Right atrium auricular region (tissue), 2 donors: ENCODE measurements at places on chromosomes 6 and 20. TPM values are rescaled to one million over a fixed set of nuclear protein-coding genes. Genes with fewer than 3 reads are reported as not detected.
A peak's percentile ranks its signal among the peaks of the same experiment; 100 is the strongest.

BANF2 gene
- not detected for total RNA-seq

HTR1E gene
- not detected for total RNA-seq

SNX5 gene
- 50.3 TPM for total RNA-seq

GRCh38 chr6:19159089-19159488 is 678.1 kb upstream of the ID4 start:
- no peak for DNase-seq

DNA sequence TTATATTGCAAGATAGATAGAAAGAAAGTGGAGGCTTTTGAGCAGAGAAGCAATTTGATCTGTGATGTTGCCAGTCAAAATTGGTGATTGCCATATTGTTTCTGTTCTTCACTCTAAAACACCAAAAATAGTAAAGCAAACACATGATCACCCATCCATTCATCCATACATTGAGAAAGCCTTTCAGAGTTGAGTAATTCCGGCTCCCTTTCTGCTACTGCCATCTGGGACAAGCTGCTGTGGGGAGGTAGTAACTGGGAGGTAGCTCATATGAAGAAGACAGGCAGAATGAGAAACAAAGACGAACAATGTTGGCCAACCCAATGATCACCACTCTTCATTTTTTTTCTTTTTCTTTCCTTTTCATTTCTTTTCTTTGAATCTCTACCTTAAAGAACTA is 51.1 kb upstream of the HBS1L start:
- DNase-seq = no peak

- no peak for DNase-seq
These were observed 111.5 kb downstream of the TIAM2 start for GRCh38 chr6:155106456-155107115.

SLC13A3 gene
- total RNA-seq = 0.37 TPM

DNA sequence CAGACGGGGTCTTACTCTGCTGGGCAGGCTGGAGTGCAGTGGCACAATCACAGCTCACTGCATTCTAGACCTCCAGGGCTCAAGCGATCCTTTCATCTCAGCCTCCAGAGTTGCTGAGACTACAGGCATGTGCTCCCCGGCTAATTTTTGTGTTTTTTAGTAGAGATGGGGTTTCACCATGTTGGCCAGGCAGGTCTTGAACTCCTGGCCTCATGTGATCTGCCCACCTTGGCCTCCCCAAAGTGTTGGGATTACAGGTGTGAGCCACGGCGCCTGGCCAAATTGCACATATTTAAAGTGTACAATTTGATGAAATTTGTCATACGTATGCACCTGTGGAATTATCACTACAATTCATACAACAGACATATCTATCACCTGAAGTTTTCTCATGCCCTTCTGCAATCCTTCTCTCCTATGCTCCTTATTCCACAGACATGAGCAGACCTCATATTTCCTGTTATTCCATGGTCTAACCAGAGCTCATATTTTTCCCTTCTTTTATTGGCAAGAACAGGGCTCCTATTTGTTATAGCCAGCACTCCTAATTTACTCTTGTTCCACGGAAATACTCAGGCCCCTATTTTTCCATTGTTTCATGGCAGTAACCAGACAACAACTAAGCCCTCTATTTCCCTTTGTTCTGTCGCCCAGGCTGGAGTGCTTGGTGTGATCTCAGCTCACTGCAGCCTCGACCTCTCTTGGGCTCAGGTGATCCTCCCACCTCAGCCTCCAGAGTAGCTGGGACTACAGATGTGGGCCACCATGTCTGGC is 2.2 kb upstream of the CSTL1 start:
- DNase-seq = no peak

APCDD1L gene
- 1.5 TPM for total RNA-seq

- no peak for DNase-seq
These were observed 37.3 kb downstream of the TRAM2 start for GRCh38 chr6:52539607-52540006.

- DNase-seq = no peak
These were observed 16.3 kb downstream of the LRRC73 start for GRCh38 chr6:43493833-43494232.

TREML2 gene
- total RNA-seq = 0.12 TPM

DNA sequence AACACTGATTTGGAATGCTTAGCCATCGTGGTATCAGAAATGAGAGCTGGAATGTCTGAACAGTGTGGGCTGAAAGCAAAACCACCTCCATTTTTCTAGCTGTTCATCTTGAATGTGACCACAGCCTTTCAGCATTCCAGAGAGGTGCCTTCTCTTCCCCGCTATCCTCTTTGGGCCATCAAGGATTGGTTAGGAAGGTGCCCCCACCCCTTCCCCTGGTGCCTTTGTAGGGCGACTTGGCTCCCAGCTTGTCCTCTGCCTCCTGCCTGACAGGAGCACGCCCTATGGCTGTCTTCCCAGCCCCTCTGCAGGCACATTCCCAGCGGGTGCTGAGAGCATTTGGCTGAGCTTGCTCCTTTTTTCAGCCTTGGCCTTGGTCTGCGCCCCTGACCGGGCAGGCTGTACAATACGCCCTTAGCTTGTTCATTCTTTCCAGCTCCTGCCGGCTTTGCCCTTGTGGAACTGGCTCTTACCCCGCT is 97.5 kb downstream of the ARMC2 start:
- peak; percentile 87 for DNase-seq

DNA sequence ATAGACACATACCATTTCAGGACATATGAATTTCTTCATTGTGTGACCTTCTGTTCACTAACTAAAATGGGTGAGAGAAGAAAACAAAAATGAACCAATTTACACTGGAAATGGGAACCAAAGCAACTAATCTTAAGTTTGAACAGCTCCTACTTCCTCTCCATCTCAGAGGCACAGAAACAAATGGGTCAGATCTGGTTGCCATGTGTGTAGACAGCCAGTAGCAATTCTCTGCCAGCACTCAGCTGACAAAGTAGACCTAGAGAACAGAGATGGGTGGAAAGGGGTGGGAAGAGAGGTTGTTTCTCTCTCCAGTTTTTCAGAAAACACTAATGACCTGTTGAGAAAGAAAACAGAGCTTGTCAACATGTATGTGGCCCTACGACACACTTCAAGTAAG is 14.3 kb upstream of the POPDC3 start:
- no peak for DNase-seq

- no peak for DNase-seq
These were observed 244.2 kb downstream of the EPM2A start for GRCh38 chr6:145491126-145491525.

BMP2 gene
- total RNA-seq = 8.9 TPM

DNA sequence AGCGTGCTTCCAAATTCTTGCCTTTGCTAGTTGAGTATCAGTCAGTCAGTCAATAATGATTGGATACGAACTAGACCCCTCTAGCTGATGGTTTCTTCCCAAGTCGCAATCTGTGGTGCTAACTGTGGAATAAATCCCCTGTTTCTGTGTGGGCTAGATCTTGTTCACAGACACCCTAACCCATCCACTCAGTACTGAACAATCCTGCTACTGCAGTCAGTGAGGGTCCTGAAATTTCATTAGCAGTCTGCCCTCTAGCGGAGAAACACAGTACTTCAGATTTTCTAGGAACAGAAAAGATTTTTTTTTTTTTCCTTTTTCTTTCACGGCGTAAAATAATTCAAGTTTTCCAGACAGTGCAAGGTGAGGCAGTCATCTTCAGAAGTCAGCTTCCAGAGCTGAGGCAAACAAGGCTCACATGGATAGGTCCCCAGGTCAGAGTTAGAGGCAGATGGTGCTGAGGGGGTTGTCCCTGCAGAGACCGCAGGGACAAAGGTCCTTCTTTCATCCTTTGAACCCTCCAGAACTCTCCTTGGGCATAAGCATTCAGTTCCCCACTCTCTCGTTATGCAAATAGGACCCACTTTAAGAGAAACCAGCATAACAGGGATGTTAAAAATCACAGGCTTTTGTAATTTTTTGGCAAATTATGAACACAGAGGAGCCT is 119.6 kb downstream of the SCML4 start:
- no peak for DNase-seq

GRCh38 chr6:23566418-23566817 is 559.6 kb upstream of the NRSN1 start:
- DNase-seq = no peak

RNF144B gene
- total RNA-seq = 14.2 TPM

- DNase-seq = no peak
These were observed 132.7 kb downstream of the PKHD1 start for GRCh38 chr6:51954681-51955080.

BCLAF1 gene
- total RNA-seq = 49.4 TPM

DNA sequence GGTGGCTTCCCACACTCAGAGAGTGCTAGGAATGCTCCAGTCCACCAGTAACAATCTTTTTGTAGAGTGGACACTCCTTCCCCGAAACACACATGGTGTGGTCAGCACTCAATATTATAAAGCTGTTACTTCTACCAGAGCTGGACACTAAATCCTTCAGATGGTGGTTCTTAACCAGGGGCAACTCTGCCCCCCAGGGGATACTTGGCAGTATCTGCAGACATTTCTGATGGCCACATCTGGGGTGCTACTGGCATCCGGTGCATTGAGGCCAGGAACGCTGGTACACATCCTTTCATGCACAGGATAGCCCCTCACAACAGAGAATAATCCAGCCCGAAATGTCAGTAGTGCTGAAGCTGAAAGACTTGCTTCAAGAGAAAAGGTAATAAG is 124.4 kb downstream of the NFATC2 start:
- no peak for DNase-seq

GRCh38 chr6:75211920-75212590 is 6.2 kb upstream of the COL12A1 start:
- DNase-seq = no peak

SDC4 gene
- total RNA-seq = 71.4 TPM

GRCh38 chr6:139423037-139423703 is 48.7 kb upstream of the CITED2 start:
- DNase-seq = no peak
